ENCODE measurements at places on chromosomes 1 and 21.

- no peak for DNase-seq
These were observed 112.6 kb downstream of the EIF4G3 start for GRCh38 chr1:21064057-21064456.

GRCh38 chr1:24801176-24801575 is 55.9 kb downstream of the CLIC4 start:
- no peak for DNase-seq

- DNase-seq: no peak
These were observed 64.7 kb downstream of the NRIP1 start for GRCh38 chr21:15000081-15000480.

DNA sequence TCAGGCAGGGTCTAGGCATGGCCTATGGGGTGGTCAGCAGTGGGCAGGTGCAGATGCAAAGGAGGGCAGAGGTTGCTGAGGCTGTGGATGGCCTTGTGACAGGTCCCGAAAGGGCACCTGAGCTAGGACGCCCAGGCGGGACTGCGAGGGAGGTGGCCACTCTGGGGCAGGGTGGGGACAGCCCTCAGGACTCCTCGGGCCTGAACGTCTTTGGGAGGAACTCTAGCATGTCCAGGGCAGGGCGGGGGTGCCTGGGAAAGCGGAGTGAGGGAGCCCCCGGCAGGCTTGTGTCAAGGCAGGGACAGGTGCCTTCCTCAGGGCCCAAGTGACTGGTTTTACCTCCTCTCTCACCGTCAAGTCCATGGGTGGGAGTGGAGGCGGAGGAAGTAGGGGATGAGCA is 125.4 kb upstream of the WNT4 start:
- no peak for DNase-seq

- DNase-seq: peak; percentile 73
These were observed 52.8 kb downstream of the IGSF21 start for GRCh38 chr1:18160290-18160942.

- no peak for DNase-seq
These were observed 14.4 kb downstream of the PLOD1 start for GRCh38 chr1:11948822-11949458.

- no peak for DNase-seq
These were observed 27.8 kb downstream of the H6PD start for GRCh38 chr1:9262096-9262986.

All from right cardiac atrium (tissue), 5 donors.